ENCODE measurements at places on chromosomes 3 and 15. TPM values are rescaled to one million over a fixed set of nuclear protein-coding genes. Genes with fewer than 3 reads are reported as not detected.

EOGT gene
- 27.5 TPM for total RNA-seq

DNA sequence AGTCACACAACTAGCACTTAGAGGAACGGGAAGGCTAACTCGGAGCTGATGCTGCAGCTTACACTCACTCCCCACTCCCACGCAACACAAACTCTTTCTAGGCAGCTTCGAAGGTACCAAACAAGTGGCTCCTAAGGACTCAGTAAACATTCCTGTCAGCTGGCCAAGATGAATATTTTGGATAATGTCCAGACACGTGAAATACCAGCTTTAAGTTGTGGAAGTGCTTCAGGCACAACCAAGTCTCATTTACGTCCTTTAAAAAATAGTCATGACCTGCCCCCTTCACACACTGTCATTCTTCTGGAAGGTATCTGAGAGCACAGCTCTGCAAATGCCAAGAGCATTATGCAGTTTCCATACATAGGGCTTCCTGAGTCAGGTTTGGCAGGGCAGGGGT, 1005.9 kb upstream of the CFAP20DC start:
- no peak for DNase-seq

DNA sequence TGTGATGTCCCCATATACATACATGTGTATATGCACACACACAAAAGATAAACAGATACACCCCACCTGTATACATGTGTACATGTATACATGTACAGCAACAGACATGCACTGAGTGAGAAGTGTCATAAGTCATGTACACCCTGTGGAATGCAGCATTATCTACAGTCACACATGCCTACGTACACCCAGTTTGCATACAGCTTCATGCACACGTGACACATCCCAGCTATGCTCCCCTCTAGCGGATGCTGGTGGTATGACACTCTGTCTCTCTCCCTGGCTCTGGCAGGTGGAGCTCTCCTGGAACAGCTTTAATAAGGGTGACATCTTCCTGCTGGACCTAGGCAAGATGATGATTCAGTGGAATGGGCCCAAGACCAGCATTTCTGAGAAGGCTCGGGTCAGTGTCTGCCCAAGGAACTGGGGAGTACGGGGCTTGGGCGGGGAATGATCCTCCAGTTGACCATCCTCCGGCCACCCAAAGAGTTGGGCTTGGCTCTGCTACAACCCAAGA, 6.3 kb downstream of the VILL start:
- peak; percentile 96 for DNase-seq

GRCh38 chr3:119835556-119835955, 53.7 kb downstream of the NR1I2 start:
- DNase-seq = no peak

GRCh38 chr3:13895155-13896105, 15.6 kb upstream of the WNT7A start:
- DNase-seq = peak; percentile 99

Measured in endodermal cell (in vitro differentiated cells).